ENCODE measurements at places on chromosomes 5 and 9.
A peak's percentile ranks its signal among the peaks of the same experiment; 100 is the strongest.

DNA sequence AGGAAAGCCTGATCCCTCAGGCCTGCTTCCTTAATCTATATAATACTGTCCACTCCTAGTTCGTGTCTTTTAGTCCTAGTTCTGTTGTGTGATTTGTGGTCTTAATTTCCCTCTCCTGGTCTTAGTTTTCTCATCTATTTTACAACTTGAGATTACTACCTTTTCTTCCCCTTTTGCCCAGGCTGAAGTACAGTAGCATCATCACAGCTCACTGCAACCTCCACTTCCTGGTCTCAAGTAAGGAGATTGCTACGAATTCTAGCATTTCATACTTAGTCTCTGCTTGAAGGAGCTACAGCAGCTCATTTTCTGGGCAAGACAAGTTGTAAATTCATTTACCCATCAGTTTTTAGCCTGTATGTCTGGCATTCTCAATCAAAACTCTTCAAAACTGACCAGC, 5.5 kb downstream of the TRIM32 start:
- DNase-seq: no peak

- no peak for DNase-seq
Measured at GRCh38 chr5:179852993-179853547, 5.5 kb downstream of the MRNIP start.

- no peak for DNase-seq
Measured at GRCh38 chr9:108347463-108348188, 508.2 kb downstream of the ACTL7B start.

- no peak for DNase-seq
Measured at GRCh38 chr9:38298503-38298902, 94.0 kb upstream of the ALDH1B1 start.

GRCh38 chr5:134223406-134224248, 2.2 kb downstream of the PPP2CA start:
- no peak for DNase-seq

- no peak for DNase-seq
Measured at GRCh38 chr5:55638455-55638854, 73.7 kb downstream of the SLC38A9 start.

DNA sequence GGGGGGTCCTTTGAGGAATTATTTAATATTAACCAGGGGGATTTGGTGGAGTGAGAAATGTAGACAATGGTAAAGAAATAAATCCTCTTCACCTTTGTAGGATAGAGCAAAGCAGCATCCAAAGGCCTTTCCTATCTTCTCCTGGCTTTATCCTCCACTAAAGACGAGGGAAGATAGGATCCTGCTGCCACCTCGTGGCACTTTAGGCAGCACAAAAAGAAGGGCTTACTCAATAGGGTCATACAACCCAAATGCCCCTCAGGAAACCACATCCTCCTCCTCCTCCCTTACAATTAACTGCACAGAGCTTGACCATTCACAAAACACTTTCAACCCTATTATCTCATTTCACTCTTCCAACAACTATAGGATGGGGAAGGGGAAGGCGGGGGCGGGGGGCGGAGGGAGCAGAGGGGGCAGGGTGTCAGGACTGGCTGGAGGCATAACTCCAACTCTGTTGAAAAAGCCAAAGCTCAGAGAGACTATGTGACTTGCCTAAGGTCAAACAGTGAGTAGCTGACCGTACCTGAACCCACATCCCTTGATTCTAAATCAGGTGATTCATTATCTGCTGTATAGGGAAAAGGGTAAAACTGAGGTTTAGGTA, 45.4 kb upstream of the MYOT start:
- DNase-seq: no peak

DNA sequence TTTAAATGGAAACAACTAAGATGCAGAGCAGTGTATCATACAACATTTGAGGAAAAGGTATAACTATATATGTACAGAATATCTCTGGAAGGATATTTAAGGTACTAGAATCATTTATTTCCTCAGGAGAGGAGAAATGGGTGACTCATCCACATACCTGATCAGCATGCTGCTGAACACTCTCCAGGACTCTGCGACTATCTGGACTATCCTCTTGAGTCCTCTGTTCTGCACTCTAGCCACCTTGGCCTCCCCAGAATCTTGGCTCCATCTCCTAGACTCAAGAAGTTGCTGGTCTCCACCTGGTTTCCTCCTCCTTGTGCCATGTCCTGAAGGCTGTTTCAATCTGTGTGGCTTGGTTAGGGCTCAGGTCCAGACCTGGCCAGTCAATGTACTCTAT, 8.8 kb upstream of the PRDM6 start:
- no peak for DNase-seq

DNA sequence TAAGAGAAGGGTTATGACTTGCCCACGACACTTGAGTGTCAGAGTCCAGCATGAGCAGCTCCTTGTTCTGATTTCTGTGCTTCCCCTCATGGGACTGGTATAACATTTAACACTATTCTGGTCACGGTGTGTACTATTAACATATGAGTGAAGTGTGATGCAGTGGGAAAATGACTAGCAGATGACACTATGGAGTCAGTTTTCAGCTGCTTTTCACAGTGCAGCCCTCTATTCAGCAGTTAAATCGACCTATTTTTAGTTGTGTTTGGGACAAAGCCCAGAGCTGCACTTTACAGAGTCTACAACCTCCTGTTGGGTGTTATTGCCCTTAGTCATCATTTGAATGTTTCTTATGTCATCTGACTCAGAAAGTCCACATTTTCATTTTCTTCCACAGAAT, 59.1 kb downstream of the CHSY3 start:
- peak; percentile 7 for DNase-seq

DNA sequence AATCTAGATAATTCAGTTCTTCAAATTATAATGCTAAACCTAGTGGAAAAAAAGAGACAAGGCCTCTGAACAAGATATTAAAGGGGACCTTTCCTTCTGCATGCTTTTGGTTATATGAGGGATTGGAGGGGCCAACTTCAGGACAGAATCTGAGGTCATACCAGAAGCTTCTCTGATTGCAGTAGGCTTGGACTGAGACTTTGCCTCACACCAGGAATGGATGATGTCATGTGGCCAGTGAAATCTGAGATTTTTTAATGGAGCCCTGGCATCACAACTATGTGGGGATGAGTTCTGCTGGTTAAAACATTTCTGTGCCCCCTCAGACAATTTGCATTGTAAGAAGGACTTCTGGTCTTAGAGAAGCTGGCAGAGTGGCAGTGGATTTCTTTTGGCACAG, 88.6 kb downstream of the ANGPTL2 start:
- DNase-seq: no peak

GRCh38 chr5:106423109-106423897, 1247.4 kb downstream of the EFNA5 start:
- no peak for DNase-seq

DNA sequence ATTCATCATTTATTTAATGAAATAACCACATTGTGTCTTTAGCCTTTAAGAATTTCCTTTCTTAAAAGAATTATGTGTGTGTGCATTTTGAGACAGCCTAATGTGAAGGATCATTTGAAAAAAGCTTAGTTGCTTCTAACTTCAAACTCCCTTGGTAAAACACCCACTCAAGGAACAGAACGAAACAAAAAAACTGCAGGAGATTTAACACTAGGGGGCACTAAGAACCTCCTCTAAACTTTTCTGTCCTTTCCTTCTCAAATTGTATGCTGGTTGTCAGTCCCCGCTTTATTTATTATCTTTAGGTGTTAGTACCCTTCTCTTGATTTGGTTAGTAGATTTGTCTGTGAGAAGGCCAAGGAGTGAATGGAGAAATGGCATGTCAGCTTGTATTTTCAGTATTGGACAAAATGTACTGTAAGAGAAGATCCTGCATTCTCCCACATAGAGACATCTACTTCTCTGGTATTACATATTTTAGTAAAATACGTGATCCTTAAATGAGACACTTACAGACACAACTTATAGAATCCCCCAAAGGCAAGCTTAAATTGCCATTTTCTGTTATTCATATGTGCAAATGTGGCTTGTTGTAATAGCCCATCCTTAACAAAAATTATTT, 229.7 kb downstream of the MRPS30 start:
- no peak for DNase-seq

- no peak for DNase-seq
Measured at GRCh38 chr5:158852622-158853021, 247.1 kb downstream of the EBF1 start.

- no peak for DNase-seq
Measured at GRCh38 chr9:88965473-88965872, 25.8 kb upstream of the S1PR3 start.

DNA sequence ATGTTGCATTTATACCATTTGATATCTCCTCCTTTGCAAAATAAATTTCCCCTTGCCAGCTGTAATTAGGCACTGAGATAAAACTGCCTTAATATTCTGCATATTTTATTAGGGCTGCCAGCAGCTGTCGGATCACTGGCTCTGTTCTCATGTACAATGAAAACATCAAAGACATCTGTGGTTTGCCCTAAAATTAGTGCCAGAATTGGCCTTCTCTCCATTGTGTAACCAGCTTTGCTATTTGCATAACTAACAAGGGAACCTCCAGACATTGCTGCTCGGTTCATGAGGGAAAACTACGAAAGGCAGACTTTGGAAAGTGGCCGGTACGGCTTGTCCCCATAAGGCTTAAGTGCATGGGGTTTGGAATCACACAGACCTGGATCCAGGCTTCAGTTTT, 45.5 kb upstream of the KIF2A start:
- no peak for DNase-seq

- DNase-seq: no peak
Measured at GRCh38 chr5:138370537-138370936, 18.1 kb downstream of the KDM3B start.

DNA sequence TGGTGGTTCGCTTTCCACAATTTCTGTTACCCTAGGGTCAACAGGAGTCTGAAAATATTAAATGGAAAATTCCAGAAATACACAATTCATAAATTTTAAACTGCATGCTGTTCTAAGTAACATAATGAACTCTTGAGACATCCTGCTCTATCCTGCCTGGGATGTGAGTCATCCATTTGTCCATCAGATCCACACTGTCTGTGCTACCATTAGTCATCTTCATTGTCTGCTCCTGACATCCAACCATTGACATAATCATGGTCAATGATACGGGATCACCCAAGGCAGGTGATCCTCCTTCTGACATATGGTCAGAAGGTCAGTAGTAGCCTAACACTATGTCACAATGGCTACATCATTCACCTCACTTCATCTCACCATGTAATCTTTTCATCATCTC, 276.7 kb upstream of the KIF2A start:
- no peak for DNase-seq

GRCh38 chr9:81112627-81113452, 576.5 kb downstream of the TLE1 start:
- DNase-seq: no peak

DNA sequence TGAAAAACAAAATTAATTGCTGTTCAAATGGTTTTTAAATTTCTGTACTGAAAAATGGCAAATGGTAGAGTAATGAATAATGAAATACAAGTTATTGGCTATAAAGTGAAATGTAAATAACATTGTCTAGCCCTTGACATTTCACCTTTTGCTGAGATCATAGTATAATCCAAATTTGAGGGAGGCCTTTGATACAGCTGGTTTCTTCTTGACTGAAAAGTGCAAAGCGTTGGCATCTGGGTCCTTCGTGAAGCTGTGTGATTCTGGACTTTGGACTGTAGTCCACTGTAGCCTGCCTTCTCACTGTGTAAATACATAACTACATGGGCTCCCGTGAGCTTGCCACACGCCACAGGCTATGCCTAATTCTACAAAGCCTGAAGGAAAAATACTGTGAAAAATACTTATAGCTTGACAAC, 52.3 kb downstream of the ARHGEF28 start:
- DNase-seq: no peak

GRCh38 chr9:79480639-79481038, 91.1 kb upstream of the TLE4 start:
- no peak for DNase-seq

GRCh38 chr5:140005145-140005591, 37.9 kb downstream of the NRG2 start:
- DNase-seq: no peak

GRCh38 chr5:140926443-140927227, 536 bp downstream of the PCDHAC1 start:
- peak; percentile 63 for DNase-seq

- no peak for DNase-seq
Measured at GRCh38 chr5:21817668-21818369, 1035.3 kb downstream of the CDH12 start.

DNA sequence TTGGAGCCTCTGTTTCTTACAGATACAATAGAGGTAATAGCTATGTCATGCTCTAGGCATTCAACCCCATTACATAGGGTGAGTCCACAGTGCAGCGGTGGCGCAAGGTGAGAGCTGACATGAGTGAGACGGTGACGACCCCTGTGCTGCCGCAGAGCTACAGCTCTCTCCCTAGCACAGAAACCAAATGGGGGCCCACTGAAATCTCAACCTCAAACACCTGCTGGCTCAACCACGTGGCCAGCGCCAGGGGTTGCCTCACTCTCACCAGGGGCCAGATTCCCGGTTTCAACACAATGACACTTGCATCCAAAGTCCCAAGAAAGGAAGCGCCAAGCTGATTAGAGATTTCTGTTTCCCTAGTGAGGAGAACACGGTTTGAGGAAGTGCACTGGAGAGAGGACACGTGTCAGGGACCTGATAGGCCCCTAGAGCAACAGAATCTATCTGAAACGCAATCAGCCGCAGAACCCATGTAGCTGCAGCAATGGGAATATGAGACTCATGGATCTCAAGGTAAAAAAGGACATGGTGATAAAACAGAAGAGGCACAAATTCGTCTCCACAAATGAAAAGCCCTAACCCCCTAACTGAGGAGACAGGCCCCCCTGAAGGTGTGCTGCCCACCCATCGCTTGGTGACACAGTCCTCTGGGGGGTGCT, 114.3 kb downstream of the CRB2 start:
- no peak for DNase-seq

DNA sequence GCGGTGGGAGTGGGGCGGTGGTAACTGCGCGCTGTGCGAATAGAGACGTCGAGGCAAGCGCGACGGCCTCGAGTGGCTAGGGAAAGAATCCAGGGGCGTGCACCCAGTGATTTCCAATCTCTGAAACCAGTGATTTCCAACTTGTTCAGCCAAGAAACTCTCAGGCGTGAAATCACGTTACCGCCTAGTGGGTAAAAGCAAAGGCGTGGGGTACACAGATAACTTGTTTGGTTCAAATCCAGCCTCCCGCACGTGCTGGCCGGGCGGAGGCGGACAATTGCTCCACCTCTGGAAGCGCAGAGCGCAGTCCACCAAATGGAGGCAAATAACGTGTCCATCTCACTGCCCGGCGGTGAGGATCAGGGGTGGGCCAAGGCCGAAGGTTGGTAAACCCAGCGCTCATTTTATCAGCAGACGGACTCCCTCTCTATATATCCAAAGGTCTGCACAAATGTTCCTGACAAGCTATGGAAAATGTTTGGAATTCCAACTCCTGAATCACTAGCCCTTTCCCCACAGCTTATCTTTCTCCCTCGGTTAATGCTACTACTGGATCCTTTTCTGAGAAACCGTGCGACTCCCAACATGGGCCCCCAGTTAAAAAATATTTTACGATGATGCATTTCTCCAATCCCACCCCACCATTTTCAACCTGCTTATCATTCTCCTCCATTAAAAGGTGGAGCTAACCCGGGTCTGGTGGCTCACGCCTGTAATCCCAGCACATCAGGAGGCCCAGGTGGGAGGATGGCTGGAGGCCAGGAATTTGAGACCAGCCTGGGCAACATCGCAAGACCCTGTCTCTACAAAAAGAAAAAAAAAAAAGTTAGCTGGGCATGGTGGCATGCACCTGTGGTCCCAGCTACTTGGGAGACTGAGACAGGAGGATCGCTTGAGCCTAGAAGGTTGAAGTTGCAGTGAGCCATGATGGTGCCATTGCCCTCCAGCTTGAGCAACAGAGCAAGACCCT, 950 bp upstream of the FNBP1 start:
- no peak for DNase-seq

- no peak for DNase-seq
Measured at GRCh38 chr5:40680741-40681362, 1.1 kb downstream of the PTGER4 start.

Measured in anterior cingulate cortex (tissue), 58 donors.